Putamen (tissue), 1 donor: ENCODE measurements at places on chromosomes 4 and X.
A peak's percentile ranks its signal among the peaks of the same experiment; 100 is the strongest.

- peak; percentile 29 for DNase-seq
These were observed 51.3 kb downstream of the SPOCK3 start for GRCh38 chr4:167183036-167183435.

DNA sequence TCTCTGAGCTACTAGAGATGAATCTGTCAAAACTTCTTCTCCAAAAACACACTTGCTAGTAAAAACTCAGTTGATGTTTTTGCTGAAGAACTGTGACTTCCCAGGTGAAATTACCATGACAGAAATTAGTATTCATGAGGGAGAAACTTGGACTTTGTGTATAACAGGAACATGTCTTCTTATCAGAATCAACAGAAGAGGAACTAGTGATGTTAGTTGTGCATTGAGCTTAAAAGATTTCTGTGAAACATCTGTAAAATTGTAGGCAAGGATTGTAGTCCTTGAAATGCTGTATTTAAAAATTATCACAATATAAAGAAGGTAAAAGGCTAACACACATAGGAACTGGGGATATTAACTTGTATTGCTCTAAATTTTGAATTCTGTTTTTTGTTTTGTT lies 11.3 kb downstream of the FAM241A start:
- no peak for DNase-seq

GRCh38 chr4:575281-576141 lies 584 bp downstream of the TMEM271 start:
- no peak for DNase-seq

GRCh38 chr4:57462843-57463242 lies 352.7 kb upstream of the IGFBP7 start:
- no peak for DNase-seq

- no peak for DNase-seq
These were observed 27.2 kb downstream of the PALLD start for GRCh38 chr4:168524006-168524405.

DNA sequence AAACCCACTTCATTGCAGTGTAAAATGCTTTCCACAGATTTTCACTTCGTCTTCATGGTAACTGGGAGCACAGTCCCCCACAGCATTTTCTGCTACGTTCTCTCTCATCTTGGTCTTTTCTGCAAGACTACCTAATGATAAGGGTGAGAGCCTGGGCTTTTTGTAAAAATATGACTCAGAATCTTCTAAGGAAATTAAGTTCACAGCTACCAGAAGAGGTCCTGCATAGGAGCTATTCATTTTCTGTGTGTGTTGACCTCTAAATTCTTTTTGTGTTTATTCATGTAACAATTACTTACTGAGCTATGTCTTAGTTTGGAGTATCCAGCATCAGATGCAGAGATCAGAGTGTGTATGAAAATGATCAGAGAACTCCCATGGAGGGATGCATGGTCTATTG lies 192.2 kb downstream of the CPEB2 start:
- no peak for DNase-seq

DNA sequence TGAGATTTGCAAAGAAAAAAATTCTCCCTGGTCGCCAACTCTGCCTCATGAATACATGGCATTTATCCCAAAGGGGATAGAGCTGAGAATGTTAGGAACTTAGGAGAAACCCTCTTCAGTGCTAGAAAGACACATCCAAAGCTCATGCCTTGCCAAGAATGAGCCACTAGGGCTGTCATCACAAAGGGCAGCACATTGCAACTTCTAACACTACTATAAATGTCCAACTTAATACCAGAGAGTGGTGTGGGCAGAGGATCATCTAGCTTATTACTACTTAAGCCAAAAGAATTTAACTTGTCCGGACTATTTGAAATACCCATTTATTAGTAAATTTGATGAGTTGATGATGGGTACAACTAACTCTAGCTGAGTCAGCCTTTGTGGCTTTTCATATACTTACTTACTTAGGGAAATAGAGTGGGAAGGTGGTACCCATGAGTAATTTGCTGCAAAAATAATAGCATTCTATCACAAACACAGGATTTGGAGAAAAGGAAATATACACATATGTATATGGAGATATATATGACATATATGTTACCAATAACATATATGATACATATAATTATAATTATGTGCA lies 66.3 kb upstream of the GAB1 start:
- DNase-seq = no peak

- no peak for DNase-seq
These were observed 5.7 kb downstream of the PITX2 start for GRCh38 chr4:110617075-110617640.

- peak; percentile 22 for DNase-seq
These were observed 223.1 kb upstream of the DMD start for GRCh38 chrX:33434256-33435092.

- no peak for DNase-seq
These were observed 83.5 kb downstream of the LNX1 start for GRCh38 chr4:53507671-53508286.

DNA sequence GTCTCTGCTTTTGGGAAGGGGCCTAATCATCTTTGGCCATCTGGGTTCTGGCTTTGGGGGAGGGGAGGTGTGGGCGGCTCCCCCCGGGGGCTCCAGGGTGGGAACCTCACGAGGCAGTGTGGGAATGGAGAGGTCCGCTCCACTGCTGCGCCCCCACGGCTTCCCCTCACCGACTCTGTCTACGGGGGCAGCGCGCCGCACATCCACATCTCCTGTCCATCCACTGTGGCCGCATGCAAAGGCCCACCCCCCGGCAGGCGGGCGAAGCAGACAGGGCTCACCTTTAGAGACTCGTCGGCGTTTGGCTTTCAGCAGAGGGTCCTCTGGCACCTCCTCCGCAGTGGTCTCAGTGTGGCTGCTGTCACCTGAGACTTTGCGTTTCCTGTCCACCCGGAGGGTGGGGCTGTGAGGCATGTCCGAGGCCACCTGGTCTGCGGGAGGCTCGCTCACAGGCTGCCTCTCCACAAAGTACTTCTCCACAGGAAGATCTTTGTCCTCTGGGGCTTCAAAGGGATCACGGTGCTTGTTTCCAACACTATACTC lies 33.6 kb downstream of the BCOR start:
- DNase-seq = no peak

GRCh38 chr4:163548481-163549243 lies 54.2 kb downstream of the TMA16 start:
- peak; percentile 55 for DNase-seq

GRCh38 chrX:110051559-110051958 lies 48.6 kb downstream of the TMEM164 start:
- no peak for DNase-seq

DNA sequence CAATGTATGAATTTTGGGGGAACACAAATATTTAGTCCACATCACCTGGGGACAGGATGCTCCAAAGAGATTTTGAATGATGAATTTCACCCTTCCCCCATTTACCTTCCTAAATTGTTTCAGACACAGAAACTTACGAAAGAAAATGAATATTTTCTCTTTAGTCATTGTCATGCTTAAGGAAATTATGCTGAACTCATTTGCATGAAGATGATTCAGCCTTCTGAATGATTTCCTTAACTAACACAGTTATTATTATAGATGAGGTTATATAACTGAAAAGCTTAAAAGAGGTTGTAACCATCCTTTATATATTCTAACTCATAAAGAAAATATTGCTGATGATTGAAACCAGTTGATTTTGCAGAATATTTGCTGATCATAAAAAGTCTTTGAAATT lies 61.1 kb downstream of the KCNIP4 start:
- DNase-seq = peak; percentile 42

DNA sequence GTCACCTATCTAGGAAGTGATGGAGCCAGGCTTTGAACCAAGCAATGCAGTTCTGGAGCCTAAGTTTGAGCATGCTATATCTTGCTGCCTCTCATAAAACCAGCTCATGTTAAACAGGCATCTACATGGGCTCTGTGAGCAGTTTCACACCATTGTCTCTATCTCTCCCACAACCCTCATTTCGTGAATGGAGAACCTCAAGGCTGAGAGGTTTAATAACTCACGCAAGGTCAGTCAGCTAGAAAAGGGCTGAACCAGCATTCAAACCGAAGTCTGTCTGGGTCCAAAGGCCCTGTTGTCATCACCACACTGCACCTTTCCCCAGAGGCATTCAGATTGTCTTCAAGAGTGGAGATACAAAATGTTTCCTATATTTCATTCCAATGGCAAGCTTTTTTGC lies 369.2 kb downstream of the MID1IP1 start:
- no peak for DNase-seq

GRCh38 chr4:176014583-176015108 lies 51.0 kb upstream of the WDR17 start:
- no peak for DNase-seq

DNA sequence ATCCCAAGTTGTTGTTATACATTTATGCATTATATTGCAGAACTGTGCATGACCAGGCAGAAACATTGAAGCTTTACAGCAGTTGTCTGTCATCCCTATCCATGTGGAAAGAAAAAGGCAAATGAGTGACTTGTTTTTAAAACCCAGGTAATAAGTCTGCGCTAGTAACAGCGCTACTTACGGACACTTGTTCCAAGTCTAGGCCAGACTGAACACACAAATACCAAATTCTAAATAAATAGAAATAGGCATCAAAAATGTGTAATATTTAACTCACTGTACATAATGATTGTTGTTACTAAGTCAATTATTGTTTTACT lies 548 bp upstream of the MAML3 start:
- no peak for DNase-seq

- DNase-seq = no peak
These were observed 5.2 kb upstream of the AFF2 start for GRCh38 chrX:148495176-148495575.

- no peak for DNase-seq
These were observed 17.6 kb downstream of the ADRA2C start for GRCh38 chr4:3783693-3784306.

DNA sequence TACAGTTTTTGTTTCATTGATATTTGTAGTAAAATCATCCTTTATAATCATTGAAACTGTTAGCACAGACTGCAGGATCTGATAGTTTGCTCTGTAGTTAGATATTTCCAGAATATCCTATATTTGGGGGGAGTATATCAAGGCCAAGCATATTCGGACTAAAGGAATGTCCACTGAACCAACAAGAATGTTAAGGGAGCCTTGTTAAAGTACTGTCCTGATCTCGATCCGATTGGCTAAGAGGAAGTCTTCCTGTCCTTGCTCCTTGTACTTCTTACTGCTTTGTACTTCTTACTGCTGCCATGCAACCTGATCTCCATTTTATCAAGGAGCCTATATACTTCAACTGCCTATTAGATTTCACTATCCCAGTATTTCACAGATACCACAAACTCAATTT lies 449.3 kb downstream of the RPA4 start:
- no peak for DNase-seq

- DNase-seq = no peak
These were observed 3.5 kb downstream of the PCSK1N start for GRCh38 chrX:48831909-48832291.

GRCh38 chr4:58636381-58636780 lies 1526.2 kb upstream of the IGFBP7 start:
- no peak for DNase-seq

DNA sequence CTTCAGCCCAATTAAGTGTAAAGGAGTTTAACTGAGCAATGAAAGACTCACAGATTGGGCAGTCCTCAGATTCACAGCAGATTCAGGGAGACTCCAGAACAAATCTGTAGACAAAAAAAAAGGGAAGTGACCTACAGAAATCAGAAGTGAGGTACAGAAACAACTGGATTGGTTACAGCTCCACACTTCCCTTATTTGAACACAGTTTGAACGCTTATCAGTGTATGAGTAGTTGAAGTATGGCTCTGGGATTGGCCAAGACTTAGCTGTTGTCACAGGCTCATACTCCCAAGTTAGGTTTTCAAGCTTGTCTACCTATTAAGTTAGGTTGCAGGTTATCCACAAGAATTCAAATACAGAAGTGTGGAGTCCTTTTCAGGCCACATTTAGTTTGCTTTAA lies 112.4 kb upstream of the ELOVL6 start:
- DNase-seq = no peak

GRCh38 chrX:110060846-110061537 lies 58.1 kb downstream of the TMEM164 start:
- DNase-seq = no peak

DNA sequence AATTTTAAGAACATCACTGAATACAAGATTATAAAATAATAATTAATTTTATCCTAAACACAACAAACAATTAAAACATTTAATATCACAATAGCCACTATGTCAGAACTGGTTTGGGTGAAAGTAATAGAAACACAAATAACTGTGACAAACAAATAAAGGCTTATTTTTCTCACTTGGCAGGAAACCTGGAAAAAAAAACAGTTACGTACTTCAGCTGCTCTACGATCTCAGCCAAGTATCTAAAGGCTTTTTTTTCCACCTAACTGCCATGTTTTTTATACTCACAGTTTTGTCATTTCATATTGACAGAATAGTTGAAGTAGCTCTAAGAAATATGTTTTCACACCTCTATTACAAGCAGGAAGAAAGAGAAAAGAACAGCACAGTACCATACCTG lies 284.8 kb upstream of the INTU start:
- DNase-seq = no peak

DNA sequence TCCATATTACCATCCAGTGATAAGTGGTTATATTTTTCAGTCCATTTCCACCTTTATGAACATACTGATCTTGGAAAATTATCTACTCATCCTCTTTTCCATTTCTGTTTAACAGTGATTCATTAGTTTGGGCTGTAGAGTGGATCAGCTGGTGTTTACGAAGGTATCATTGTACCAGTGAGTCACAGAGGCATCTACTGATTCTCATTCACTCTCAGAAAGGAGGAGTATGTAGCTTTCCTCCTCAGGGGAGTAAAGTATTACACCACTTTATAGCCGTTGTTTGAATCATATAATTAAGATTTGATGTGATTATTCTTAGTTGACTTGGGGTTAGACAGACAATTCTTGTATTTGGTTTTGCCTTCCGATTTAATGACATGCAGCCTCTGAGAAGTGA lies 74.7 kb downstream of the GALNT7 start:
- DNase-seq = no peak

DNA sequence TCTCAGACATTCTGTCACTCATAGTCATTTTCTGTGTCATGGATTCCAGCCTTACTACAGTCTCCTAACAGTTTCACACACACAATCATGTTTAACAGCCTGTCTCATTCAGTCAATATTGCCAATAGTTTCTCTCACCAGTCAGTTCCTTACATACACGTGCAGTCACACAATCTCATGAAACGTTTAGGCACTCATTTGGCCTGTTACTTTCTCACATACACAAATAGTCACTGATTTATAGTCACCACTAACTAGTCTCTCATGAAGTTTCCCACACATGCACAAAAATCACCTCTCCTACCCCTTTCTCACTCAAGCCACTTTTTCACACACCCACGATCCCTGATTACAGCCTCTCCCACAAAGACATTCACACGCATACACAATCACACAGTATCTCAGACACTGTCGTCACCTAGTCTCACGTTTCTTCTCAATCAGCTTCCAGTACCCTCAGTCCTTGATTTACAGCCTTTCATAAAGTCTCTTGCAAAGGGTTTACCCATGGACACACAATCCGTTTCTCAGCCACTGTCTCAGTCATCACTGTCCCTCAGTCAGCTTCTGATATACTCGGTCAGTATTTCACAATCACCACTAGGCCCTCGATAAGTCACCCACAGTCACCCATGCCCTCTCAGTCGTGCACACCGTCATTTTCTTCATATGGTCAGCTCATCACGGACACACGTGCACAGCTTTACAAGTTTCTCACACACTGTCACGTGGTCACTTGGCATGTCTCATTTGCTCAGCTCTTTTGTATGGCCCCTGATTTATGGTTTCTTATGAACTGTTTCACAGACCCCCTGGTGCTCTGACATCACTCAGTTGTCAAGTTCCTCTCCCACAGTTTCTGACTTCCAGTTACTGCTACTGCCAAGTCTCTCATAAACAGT lies 4.2 kb upstream of the CFP start:
- no peak for DNase-seq

GRCh38 chr4:2598511-2599303 lies 62.3 kb downstream of the FAM193A start:
- no peak for DNase-seq
